ENCODE measurements at places on chromosomes 4 and X. TPM values are rescaled to one million over a fixed set of nuclear protein-coding genes. Genes with fewer than 3 reads are reported as not detected.

The SCML2 gene
- 0.21 TPM for total RNA-seq

The BEX1 gene
- 1.9 TPM for total RNA-seq

The SRPX gene
- total RNA-seq, result 11.2 TPM

The BMX gene
- 0.07 TPM for total RNA-seq

The CT45A5 gene
- total RNA-seq, result not detected

The FGFR3 gene
- total RNA-seq, result 120 TPM

The FAM120C gene
- total RNA-seq, result 6.1 TPM

The SPANXN4 gene
- total RNA-seq, result not detected

Data from airway epithelial cell (primary cell).